Activated naive CD8-positive, alpha-beta T cell treated with anti-CD3 and anti-CD28 coated beads, Interleukin-2, amount 50 U/mL, for 24 hours (primary cell): ENCODE measurements at places on chromosomes 11 and 22.

GRCh38 chr11:132122735-132123134, 752.3 kb downstream of the NTM start:
- no peak for DNase-seq

GRCh38 chr11:30991376-30991775, 378.2 kb downstream of the DCDC1 start:
- no peak for DNase-seq

- peak; percentile 64 for DNase-seq
Measured at GRCh38 chr11:12149672-12150225, 39.4 kb downstream of the MICAL2 start.

GRCh38 chr11:124976531-124976930, 22.5 kb downstream of the CCDC15 start:
- DNase-seq, result no peak

DNA sequence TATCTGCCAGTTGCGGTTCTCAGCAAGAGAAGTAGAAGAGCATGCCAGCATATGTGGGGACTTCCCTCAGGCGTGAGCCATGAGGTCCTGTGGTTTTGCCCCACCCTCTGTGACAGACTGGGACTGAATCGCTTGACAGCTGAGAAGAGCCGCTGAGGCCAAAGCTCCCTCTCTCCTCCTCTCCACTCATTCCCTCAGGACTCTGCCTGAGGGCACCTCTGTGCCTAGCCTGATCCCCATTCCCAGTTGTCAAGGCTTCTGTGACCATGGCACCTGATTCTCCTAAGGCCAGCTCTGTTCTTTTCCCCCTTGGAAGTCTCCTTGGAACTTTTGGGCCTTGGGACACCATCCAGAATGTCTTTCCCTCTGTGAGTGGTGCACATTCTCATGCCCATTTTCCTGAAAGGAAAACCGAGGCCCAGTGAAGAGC, 27.0 kb downstream of the ART5 start:
- peak; percentile 61 for DNase-seq

- no peak for DNase-seq
Measured at GRCh38 chr11:64537876-64538275, 53.1 kb upstream of the SLC22A12 start.

DNA sequence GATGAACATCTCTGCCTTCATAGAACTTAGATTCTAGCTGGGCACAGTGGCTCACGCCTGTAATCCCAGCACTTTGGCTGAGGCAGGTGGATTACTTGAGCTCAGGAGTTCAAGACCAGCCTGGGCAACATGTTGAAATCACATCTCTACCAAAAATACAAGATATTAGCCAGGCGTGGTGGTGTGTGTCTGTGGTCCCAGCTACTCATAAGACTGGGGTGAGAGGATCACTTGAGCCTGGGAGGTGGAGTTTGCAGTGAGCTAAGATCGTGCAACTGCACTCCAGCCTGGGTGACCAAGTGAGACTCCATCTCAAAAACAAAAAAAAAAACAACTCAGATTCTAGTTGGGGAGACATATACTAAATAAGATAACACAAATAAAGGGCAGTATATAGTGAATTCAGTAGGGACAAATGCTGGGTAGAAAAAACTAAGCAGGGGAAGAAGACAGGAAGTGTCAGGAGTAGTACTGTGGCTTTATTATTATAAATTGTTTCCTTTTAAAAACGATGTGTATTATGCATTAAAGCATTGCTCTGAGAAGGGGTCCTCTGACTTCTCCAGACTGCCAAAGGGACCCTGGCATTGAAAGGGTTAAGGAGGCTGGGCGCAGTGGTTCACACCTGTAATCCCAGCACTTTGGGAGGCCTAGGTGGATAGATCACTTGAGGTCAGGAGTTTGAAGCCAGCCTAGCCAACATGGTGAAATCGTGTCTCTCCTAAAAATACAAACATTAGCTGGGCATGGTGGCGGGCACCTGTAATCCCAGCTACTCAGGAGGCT, 46.7 kb downstream of the PACS1 start:
- DNase-seq, result no peak

DNA sequence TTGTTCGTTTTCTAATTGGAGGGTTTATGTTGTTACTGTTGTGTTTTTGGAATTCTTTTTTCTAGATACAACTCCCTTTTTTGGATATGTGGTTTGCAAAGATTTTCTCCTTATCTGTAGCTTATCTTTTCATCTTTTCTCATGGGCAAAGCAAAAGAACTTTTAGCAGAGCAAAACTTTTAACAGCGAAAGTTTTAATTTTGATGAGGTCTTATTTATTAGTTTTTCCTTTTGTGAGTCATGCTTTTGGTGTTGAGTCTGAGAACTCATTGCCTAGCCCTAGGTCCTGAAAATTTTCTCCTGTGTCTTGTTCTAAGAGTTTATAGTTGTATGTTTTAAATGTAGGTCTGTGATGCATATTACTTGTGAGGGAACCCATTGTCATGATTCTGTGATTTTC, 99.4 kb downstream of the TEAD1 start:
- no peak for DNase-seq

DNA sequence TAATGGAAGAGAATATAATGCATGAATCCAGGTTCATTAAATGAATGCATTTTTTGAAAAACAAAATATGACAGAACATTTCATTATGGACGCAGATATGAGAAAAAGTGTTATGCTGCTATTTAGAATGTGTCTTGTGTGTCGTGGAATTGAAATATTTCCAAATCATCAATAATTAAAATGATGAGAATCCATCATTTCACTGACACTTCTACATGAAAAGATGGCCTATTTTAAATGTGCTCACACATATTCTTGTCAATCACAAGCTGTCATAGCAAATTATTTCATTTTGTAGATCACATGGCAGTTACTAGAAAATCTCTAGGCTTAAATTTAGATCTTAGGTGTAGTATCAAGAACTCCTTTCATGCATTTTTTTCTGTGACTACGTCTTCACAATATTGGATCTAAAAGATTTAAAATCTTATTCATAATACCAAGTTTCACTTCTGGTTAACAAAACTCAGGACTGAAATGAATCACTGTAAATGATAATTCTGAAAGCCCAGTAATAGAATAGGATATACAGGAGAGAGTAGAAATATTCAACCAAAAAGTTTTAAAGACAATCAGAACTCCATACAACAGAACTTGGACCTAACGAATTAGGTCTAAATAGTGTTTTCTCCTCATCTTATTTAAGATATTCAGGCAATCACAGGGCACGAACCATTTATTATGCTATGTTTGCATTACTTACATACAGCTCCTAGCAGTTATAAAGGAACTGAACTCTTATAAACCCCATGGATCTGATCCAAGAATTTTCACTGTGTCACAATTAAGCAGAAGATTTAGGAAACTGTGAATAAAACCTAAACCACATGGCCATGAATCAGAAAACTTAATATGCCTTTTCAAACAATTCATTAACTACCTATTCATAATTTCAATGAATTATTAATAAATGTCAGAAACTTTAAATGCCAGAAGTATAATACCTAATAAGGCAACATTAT, 67.7 kb downstream of the DCDC1 start:
- DNase-seq, result no peak

- DNase-seq, result no peak
Measured at GRCh38 chr11:121715405-121715804, 262.6 kb upstream of the SORL1-AS1 start.

GRCh38 chr11:126129727-126130671, 67.3 kb upstream of the CDON start:
- no peak for DNase-seq

- no peak for DNase-seq
Measured at GRCh38 chr11:71263386-71263785, 11.0 kb upstream of the SHANK2 start.

GRCh38 chr11:134502153-134502550, 90.1 kb upstream of the B3GAT1 start:
- no peak for DNase-seq

GRCh38 chr22:22410121-22410520, 98.4 kb downstream of the ZNF280B start:
- peak; percentile 18 for DNase-seq

GRCh38 chr22:50208939-50209892, 8.4 kb downstream of the SELENOO start:
- DNase-seq, result no peak

DNA sequence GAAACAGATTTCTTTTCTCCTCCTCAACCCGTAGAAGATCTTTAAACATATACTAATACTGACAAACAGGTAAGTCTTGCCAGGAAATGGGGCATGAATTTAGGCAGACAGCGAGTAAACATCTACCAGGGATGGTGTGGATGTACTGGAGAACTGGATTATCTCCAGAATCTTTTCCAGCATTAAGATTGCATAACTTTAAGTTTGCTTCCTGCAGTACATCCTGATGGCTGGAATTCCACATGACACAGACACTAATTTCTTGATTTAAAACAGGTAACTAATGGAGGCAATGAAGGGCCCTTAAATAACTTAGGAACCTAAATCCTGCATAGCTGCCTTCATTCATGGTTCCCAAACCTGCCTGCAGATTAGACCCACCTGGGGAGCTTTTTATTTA, 40.7 kb downstream of the JHY start:
- no peak for DNase-seq

DNA sequence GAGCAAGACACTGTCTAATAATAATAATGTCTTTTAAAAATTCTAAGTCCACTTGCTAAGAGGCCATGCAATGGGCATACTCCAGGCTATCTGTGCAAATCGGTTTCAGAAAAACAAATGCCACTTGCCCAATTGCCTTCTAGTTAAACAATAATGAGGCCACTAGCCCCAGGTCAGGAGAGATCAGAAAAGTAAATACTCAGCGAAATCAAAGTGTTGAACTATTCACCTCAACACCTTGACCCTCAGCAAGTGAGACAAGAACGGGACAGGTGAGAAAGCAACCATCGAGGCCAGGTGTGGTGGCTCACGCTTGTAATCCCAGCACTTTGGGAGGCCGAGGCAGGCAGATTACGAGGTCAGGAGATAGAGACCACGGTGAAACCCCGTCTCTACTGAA, 72.3 kb upstream of the SYN3 start:
- DNase-seq, result no peak

DNA sequence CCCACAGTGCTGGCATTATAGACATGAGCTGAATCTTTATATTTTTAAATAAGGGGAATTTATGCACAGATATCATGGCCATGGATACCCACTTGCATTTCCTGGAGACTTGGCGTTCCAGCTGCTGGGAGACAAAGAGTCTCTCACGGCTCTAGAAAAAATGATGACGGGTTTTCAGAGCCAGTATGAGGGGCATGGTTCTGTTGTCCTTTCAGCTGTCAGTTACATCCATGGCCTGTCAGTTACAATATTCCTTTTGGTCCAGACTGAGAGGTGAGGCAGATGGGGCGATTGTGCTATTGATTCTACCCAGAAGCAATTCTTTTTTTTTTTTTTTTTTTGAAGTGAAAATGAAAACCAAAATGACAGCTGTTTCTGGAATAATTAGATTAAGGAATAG, 29.7 kb downstream of the USH1C start:
- DNase-seq, result no peak

GRCh38 chr11:29317694-29318093, 699.1 kb downstream of the KCNA4 start:
- no peak for DNase-seq

- no peak for DNase-seq
Measured at GRCh38 chr11:74055938-74056337, 47.1 kb upstream of the UCP3 start.

DNA sequence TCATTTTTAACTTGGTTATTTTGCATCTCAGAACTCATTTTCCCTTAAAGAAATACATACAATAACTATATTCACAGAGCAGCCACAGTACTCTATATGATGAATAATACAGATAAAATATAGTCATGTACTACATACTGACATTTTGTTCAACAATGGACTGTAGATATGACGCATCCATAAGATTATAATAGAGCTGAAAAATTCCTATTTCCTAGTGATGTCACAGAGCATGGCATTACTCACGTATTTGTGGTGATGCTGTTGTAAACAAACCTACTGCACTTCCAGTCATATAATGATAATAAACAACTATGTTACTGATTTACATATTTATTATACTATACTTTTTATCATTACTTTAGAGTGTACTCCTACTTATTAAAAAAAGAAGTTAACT, 38.7 kb downstream of the NARS2 start:
- no peak for DNase-seq

DNA sequence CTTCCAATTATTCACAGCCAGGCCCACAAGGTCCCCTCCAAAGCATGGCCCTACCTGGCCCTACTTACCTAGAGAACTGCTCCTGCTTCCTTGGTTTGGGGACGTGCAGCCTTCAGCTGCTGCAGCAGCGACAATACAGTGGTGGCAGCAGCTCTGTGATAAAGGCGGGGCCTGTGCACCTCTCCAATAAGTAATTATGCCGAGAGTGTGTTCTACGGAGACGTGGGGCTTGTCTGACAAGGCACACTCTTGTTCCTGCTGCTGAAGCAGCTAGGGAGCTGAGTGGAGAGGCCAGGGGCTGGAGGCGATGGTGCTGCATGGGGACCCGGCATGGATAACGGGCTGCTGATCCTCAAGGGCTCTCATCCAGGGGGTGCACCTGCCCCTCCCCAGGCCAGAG, 98.0 kb upstream of the THY1 start:
- DNase-seq, result no peak

DNA sequence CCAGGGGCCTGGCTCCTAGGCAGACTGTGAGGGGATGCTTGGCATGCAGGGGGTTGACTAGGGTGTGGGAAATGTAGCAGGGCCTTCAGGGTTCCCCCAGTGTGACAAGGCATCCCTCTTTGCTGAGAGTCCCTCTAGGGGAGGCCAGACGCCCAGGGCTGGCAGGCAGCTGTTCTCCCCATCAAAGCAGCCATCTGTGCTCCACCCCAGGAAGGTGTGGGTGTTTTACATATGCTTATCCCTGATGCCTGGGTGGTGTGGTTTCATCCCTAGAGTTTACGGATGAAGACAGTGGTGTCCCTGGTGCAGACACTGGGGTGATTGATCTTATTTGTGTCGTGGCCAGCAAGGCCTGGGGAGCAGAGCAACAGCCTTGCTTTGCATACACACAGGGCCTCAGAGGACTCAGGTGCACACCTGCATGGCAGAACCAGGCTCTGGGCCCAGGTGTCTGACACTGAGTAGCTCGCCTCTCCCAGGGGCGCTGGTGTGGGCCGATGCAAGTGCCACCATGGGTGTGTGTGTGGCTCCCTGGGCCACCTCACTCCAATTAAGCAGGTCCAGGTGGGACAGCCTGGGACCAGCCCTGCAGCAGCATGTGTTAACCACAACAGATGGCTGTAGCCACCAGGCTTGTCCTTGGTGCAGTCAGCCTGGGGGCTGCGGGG, 74.2 kb downstream of the MED15 start:
- no peak for DNase-seq

DNA sequence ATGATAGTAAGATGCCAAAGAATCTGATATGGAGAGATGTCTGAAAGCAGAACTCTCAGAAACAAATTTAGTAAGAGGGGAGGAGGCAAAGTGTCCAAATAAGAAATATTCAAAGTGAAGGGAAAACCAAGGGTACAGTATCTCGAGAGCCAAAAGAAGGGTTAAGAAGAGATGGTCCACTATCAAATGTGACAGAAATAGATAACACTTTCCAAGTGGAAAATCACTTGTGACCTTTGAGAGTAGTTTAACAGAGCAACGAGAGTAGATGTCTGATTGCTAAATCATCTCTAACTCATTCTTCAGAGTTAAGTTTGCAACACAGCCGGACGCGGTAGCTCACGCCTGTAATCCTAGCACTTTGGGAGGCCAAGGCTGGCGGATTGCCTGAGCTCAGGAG, 4.3 kb upstream of the BUD13 start:
- DNase-seq, result no peak

GRCh38 chr11:134332189-134332631, 422 bp downstream of the GLB1L2 start:
- DNase-seq, result peak; percentile 23

GRCh38 chr22:37511395-37512104, 7.7 kb downstream of the CARD10 start:
- no peak for DNase-seq
